Glomerular endothelial cell (primary cell): ENCODE measurements at places on chromosomes 6 and 20.

DNA sequence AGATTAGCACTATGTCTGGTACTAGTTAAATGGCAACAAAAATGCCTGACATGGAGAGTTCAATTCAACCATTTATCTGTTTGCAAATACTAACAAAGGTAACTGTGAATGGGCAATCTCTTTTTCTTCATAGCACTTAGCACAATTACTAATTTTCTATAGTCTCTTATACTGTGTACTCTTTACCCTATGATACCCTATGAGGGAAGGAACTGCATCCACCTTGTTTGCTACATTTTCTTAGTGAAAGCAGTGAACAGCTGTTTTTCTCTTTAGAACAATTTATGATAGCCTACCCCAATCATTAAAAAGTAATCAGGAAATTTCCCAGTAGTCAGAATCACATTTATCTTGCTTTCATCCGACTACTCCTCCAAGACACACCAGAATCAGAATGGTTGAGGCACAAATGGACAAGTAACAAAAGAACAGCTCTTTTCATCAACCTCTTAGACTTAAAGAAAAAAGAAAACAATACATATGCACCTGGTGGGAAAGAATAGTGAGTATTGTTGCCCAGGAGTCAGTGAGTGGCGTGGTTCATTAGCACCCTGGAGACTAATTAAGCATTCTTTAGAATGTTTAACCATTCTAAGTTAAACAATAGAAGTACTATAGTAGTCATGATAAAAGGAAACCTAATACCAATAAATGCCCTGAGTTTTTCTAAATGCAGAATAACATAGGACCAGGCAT lies 16.7 kb downstream of the ZNF292 start:
- no peak for DNase-seq

DNA sequence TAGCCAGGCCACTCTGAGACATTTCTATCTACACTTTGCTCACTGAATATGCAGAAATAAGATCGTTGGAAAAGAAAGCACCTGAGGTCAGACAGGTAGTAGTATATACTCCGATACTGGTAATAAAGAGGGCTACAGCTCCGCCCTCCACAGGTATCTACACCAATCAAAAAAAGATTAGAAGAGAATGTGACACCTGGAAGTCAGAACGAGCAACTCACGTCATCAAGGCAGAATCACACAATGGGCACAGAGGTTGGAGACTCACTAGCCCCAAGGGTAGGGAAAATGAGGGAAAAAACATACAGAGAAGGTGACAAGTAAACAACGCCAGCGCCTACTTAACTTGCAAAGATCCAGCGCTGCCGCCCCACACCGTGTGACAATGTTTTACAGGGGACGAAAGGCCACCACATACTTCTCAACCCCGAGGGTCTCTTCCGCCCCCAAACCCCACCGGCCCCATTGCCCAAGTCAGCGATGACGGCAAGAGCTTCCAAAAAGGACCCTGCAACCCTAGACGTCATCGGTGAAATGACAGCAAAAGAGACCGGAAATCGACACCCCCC lies 653 bp downstream of the LMBRD1 start:
- DNase-seq: peak; percentile 14

DNA sequence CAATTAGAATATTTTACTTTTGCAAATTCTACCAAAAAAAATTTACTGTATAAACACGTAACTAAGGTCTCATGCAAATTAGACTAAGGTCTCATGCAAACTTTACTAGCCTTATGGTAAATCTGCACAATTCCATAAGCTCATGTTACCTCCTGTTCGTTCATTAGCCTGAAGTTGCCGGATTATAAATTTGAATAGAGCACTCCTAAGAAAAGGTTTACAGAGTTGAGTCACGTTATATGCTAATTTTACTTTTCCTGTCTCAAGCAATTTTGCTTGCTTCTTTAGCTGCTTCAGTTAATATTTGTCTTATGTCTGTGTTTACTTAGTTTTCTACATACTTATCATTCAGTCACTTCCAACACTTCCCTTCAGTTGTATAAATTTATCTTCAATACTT lies 1434.0 kb upstream of the EYS start:
- no peak for DNase-seq

DNA sequence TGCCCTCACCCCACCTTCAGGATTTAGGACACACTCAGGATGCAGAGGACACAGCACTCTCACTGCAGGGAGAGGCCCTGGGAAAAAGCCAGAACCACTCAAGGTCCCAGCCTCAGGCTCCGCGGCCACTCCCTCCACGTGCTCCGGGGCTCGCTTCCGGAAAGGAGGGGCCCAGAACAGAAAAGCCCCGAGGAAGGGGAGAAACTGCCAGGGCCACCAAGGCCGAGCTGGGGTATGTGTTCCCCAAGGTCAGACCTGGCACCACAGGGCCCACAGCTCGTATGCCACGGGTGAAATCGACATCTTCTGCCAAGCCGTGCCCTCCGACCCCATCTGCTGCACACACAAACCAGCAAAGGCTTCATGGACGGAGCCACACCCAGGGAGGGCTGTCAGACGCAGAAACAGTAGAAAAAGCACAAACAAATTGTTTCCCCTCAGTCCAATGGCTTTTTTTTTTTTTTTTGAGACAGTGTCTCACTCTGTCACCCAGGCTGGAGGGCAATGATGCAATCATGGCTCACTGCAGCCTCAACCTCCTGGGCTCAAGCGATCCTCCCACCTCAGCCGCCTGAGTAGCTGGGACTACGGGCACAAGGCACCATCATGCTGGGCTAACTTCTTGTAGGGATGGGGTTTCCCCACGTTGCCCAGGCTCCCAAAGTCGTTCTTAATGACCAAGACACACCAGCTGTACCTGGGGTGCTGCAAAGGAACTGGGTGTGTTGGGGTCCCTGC lies 33.4 kb downstream of the SLC2A4RG start:
- no peak for DNase-seq

GRCh38 chr20:62494537-62494936 lies 18.7 kb upstream of the GATA5 start:
- no peak for DNase-seq

GRCh38 chr6:111061508-111061907 lies 25.8 kb upstream of the SLC16A10 start:
- DNase-seq: no peak

DNA sequence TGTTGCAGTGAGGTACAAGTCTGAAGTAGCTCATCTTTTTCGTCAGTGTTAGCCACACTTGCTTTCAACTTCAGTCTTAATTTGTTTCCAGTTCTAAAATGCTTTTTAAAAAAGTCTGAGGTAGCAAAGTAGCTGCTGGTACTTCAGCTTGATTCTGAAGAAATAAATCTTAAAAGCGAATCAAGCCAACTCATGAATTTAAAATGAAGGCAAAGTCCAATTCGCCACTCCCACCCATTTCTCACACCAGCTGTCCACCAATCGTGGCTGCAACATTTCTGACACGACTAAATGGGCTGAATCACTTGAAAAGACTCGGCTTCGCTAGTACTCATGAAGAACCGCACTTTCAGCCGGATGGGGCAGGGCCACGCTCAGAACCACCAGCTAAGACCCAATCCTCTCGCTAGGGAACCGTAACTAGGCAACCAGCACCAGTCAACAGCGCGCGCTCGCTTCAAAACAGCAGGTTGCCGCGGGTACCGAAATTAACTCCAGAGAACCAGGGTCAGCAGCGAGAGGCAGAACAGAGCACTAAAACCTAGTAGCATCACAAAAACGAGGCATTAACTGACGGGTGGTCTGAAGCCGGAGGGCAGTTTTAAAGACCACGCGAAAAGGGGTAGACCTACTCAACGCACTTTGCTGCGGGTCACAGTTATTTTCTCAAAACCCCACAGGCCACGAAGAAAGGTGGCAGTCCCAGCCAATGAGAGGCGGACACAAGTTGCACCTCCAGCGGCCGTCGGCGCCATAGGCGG lies 900 bp downstream of the BCLAF1 start:
- DNase-seq: peak; percentile 78
